HuH-7 (cell line): ENCODE measurements at places on chromosomes 12 and 14.

DNA sequence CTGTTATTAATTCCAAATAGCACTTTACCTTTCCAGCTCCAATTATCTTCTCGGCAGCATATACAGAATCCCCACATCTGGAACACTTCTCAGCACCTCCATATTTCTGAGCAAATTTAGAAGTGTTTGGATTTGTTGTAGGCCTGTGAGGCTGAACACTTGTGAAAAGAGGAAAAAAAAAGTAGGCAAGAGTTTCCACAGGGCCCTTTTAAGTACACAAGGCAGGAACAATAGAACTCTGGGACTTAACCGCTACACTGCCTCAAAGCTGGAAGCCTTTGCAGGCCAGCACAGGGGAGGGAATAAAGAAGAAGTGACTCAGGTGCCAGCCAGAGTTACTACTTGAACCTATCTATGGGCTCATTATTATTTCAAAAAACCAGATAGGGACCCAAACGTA is 18.6 kb downstream of the CSRP2 start:
- DNase-seq: no peak

- no peak for DNase-seq
These were observed 247.9 kb upstream of the BTG1 start for GRCh38 chr12:92393504-92393903.

DNA sequence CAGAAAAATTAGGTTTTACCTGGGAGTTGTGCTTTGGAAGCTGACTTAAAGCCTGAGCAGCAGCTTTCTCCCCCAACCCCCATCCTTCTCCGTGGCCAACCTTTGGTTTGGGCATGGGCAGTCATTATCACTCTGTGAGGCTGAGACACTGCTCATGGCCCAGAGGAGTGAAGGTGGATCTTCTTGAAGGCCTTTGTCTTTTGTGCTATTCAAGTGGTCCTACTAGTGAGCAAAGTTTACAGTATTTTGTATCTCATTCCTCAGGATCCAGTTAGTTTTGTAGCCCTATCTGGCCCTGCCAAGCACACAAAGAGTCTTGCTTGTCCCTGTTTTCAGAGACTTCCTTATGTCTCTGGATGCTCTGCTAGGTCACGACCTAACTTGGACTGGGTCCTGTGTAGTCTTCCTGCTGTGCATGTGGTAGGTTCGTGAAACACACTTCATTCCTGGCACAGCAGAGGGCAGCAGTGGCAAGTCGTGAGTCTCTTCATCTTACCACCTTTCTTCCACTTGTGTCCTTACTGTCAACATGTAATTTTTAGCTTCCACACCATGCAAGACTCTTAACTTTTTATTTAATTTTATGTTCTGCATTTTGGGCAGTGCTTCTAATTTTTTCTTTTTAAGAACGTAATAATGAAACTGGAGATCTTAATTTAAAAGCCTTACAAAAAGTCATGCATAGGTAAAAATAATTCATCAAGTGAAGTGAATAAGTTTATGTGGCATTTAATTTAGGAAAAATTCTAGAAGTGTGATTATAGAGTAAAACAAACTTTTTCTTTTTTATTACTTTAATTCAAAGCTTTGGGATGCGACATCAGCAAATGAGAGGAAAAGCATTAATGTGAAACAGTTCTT is 53.7 kb downstream of the APAF1 start:
- peak; percentile 30 for DNase-seq

DNA sequence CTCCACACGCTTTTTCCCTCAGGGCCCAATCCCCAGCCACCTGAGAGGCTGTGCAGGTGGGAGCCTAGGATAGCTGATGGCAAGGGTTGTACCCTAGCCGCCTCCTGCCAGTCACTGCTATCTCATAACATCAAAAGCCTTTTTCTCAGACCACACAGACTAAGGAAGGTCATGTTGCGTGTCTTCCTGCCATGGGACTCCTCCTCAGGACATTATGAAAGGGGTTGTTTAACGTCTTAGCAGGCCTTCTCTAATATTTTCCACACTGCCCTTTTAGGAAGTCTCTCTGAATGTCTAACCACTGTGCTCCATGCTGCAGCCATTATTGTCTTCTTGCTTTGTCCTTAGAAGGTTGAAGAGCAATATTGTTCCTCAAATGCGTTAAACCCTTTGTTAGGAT is 7.6 kb upstream of the SMUG1 start:
- DNase-seq: no peak

DNA sequence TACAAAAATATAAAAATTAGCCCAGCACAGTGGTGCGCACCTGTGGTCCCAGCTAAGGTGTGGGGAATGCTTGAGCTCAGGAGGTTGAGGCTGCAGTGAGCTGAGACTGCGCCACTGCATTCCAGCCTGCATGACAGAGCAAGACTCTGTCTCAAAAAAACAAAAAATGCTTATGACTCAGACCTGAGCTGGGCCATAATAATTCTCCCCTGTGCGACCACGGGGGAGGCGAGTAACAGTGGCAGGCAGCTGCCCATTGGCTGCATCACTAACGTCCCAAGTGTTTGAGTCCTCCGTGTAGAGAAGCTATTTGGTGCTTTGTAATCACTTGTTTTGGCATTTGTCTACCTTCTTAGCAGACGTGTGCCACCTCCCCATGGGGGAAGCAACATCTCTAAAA is 24.9 kb downstream of the PSMC1 start:
- no peak for DNase-seq

- DNase-seq: no peak
These were observed 15.3 kb upstream of the DPF3 start for GRCh38 chr14:72909163-72909562.

DNA sequence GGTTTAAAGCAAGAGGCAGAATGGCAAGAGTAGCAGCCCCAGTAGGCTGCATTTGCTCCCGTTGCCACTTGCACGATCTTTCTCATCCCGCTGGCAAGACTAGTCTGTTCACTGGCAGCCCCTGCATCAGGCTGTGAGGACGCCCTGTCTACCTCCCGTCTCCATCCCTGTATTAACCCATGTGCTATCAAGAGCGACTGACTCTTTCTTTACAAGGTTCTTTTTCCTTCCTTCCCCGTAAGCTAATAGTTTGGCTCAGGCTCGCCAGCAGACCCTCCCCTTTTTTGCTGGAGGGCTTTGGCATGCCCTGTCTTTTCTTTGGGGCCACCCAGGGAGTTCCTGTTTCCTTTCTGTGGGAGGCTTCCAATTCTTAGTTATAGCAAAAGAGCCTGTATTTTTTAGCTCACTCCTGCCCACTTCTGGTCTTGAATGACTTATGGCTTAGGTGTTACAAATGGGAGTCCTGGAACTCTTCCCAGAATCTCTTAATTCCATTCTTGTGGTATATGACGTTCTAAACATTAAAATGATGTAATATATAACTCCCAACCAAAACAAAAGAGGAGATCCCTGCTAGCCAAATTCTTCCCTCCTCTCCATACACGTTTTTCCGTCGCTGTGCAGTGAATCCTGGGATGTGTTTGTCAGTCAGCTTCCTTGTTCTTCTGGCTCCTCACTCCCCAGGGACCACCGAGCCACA is 149.0 kb downstream of the PRKCH start:
- DNase-seq: no peak

DNA sequence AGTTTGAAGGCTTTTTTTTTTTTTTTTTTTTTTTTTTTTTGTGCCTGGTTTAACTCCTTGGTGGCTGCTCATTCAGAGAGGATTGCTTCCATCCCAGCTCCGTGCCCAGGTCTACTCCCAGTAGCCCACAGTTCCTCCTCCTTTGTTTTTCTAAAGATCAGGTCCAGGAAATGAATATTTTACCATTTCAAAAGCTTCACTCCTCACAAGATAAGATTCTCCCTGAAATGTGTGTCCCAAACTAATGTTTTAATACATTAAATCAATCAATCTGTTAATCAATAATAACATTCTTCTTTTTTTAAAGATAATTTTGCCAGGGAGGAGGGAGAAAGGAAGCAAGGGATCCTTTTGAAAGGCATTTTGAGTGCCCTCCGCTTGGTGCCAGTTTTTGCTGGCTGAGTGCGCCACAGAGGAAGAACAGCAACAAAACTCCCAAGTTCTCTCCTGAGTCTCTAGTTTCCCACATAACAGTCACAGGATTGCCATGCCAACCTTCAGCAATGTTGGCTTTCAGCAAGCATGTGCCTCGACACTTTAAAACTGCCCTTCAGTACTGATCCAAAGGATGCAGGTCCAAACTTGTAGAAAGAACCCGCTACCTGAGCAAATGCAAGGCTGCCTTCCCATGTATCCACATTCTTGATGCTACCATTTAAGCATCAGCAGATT is 99.2 kb downstream of the RMST start:
- no peak for DNase-seq

DNA sequence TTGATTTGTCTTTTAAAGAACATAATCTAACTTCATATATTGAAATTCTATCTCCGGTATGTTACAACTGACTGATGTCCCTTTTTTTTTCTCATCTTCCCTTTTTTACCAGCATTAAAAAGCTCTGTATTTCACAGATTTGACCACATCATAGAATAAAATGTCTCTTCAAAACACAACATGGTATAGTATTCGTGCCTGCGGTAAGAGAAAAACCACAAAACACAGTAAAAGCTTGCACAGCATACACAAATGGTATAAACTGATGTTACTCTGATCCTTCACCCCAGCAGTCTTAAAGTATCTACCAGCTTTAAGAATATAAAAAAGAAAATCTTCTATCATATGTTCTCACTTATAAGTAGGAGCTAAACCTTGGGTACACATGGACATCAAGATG is 83.4 kb downstream of the HECTD1 start:
- DNase-seq: no peak

- no peak for DNase-seq
These were observed 3.9 kb upstream of the GNB3 start for GRCh38 chr12:6836851-6837250.

DNA sequence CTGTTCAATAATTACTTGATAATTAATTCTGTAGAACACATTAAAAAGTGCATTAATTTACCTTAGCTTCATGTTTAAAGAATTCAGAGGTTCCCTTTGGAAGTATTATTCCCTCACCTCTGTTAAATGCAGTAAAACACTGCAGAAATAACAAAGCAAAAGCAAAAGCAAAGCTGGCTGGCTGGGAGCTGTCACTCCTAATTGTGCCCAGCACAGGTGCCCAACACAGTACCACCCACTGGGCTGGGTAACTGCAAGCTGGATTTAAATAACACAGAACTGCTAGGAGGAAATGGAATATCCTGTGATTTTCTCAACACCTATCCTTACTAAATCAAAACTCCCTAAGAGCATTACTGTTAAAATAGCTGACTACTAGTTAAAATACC is 72.6 kb downstream of the SLC2A13 start:
- DNase-seq: no peak

- DNase-seq: no peak
These were observed 25.5 kb upstream of the BCDIN3D start for GRCh38 chr12:49868449-49868848.

- DNase-seq: no peak
These were observed 122.1 kb downstream of the CPNE8 start for GRCh38 chr12:38783304-38783703.

DNA sequence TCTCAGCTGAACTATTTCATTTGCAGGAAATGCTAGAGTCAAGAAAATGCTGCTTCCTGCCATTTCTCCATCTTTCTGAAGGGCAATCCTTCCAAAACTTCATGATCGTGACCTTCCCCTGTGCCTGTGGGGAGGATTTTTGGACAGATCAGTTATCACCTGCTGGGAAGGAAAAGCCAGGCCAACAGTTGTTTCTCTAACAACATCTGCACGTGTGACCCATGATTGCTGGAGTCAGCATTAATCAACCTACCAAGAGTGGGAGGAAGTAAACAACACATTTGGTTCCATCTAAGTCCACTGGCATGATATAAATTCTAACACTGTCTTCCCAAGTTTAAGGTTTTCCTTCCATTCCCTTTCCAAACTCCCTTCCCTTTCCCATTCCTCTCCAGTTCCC is 172.7 kb downstream of the APAF1 start:
- DNase-seq: no peak

DNA sequence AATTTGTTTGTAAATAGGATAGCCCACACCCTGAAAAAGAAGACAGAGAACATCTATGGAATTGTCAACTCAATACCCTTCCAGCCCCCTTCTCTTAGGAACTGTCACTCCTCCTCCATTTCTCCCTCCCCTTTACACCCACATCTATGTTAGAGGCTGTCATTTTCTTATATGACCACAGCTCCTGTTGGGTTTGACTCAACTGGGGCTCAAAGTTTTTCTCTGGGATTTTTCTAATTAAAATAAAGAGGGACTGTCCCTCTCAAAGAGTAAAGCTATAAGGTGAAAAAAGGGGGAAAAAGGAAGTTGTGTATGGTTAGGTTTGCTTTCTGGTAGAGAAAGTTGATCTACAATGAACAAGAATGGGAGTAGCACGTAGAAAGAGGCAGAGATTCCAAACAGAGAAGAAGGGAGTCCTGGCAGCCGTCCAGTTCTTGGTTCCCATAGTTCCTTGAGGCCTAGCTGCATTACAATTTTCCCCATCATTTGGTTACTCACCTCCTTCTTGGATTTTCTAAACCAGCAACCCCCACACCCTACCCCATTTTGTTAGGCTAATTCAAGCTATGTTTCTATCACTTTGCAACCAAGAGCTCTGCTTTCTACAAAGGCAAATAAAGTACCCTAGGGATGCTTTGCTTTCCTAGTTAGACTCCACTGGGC is 44.3 kb upstream of the STK38L start:
- DNase-seq: no peak

- no peak for DNase-seq
These were observed 114.8 kb upstream of the RFLNA start for GRCh38 chr12:124179936-124180607.

GRCh38 chr12:109430244-109430643 is 46.9 kb downstream of the KCTD10 start:
- DNase-seq: no peak

- DNase-seq: no peak
These were observed 157.3 kb downstream of the AEBP2 start for GRCh38 chr12:19596434-19597166.

DNA sequence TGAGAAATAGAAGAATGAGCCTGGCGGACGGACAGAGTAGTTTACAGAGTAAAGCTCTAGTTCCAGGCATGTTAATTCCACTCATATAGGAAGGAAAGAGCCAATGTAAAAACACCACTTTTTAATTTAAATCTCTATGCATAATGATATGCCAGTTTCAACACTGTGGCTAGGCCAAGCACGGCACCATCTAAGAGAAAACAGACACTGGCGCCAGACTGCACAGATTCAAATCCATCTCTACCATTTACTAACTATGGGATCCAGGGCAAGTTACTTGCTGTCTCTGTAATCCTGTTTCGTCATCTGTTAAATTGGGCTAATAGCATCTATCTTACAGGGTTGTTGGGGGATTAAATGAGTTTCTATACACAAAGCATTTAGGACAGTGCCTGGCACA is 27.5 kb downstream of the RMST start:
- no peak for DNase-seq

DNA sequence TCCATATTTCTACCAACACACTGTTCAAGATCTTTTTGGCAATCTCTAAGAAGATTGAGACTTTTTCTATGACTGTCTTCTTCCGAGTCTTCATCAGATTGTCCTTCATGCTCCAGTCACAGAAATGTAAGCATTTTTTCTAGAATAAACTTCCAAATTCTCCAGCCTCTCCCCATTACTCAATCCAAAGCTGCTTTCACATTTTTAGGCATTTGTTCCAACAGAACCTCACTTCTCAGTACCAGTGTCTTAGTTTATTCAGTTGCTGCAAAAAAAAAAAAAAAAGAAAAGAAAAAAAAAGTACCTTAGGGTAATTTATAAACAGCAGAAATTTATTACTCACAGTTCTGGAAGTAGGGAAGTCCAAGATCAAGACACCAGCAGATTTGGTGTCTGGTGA is 290.8 kb upstream of the NOVA1 start:
- no peak for DNase-seq

- DNase-seq: no peak
These were observed 38.9 kb downstream of the DAD1 start for GRCh38 chr14:22549981-22550673.
